Glomerular endothelial cell (primary cell): ENCODE measurements at places on chromosomes 1 and 21. TPM values are rescaled to one million over a fixed set of nuclear protein-coding genes. Genes with fewer than 3 reads are reported as not detected.

DNA sequence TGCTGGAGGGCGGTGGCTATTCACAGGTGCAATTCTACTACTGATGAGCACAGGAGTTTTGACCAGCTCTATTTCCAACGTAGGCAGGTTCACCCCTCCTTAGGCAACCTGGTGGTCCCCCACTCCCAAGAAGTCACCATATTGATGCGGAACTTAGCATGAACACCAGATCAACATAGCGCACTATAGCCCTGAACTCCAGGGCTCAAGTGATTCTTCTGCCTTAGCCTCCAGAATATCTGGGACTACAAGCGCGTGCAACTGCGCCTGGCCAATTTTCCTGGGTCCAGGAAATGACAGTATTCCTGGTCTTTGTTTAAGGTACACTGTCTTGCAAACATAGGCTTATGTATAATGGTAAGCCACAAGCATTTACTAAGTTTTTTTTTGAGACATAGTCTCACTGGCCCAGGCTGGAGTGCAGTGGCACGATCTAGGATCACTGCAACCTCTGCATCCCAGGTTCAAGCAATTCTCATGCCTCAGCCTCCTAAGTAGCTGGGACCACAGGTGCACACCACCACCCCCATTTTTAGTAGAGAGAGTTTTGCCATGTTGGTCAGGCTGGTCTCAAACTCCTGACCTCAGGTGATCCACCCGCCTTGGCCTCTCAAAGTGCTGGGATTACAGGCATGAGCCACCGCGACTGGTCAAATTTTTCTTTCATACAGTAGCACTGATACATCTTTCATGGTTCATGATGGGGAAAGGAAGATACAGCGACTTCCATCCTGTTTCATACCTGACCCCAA is 12.6 kb downstream of the MCL1 start:
- DNase-seq, result no peak

DNA sequence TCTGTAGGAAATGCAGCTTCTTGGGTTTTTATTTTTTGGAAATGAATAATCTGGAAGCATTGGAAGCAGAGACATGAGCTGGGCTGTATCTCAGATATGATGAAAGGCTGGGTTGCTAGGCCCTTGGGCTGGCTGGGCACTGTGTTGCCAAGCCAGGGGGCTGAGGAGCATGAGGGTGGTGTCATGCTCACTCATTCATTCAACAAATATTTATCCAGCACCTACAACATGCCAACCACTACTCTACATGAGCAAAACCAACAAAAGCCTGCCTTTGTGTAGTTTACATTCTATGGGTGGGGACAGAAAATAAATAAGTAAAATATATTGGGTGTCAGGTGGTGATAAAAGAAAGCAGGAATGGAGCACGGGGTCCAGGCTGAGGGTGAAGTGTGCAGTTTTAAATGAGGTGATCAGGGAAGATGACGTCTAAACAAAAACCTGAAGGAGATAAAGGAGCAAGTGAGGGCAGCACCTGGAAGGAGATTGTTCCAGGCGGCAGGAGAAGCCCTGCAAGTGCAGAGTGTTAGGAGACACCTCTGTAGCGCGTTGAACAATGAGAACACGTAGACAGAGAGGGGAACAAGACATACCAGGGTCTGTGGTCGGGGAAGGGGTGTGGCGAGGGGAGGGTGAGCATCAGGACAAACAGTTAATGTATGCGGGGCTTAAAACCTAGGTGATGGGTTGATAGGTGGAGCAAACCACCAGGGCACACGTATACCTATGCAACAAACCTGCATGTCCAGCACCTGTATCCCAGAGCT is 10.9 kb downstream of the TAGLN2 start:
- no peak for DNase-seq

S100A14 gene
- not detected in 2 replicates for total RNA-seq

CLCA4 gene
- not detected in 2 replicates for total RNA-seq
